Karpas-422 (cell line): ENCODE measurements at places on chromosomes 6 and 20. TPM values are rescaled to one million over a fixed set of nuclear protein-coding genes. Genes with fewer than 3 reads are reported as not detected.

GRCh38 chr6:5936140-5936539 is 70.6 kb downstream of the NRN1 start:
- no peak overlapping the region for H3K4me3 ChIP-seq
- H3K4me1 ChIP-seq: no peaks in the 10 kb centered on the region
- H3K27me3 ChIP-seq: no peaks in the 10 kb centered on the region
- no peaks in the 10 kb centered on the region for H3K36me3 ChIP-seq

- H3K27me3 ChIP-seq: no peaks in the 10 kb centered on the region
- no peaks in the 10 kb centered on the region for H3K4me1 ChIP-seq
- no peak for DNase-seq
- H3K36me3 ChIP-seq: no peaks in the 10 kb centered on the region
These were observed 973 bp downstream of the UBD start for GRCh38 chr6:29558439-29559079.

DNA sequence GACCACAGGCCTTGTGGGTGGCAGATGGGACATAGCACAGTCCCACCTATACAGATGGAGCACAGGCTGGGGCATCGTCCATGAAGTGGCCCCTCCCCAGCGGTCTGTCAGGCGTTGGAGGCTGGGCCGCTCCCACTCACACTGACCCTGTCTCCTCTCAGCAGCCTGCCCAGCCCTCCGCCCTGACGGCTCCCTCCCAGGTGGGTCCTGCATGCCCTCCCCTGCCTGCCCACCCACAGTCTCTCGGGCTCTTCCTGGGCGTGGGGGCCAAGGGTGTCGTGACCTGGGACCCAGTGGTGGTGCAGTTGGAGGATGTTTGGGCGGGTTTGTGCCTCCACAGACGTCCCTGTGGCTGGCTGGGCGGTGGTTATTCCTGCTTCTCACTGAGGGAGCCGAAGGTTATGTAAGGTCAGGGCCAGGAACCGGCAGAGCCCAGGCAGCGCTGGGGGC is 22.3 kb downstream of the COL20A1 start:
- H3K4me1 ChIP-seq: peaks cover 7% of the 10 kb centered on the region; the same call in 1 of the 2 replicates
- no peaks in the 10 kb centered on the region for H3K27me3 ChIP-seq
- H3K4me3 ChIP-seq: no peak overlapping the region
- DNase-seq: no peak
- no peaks in the 10 kb centered on the region for H3K36me3 ChIP-seq

DNA sequence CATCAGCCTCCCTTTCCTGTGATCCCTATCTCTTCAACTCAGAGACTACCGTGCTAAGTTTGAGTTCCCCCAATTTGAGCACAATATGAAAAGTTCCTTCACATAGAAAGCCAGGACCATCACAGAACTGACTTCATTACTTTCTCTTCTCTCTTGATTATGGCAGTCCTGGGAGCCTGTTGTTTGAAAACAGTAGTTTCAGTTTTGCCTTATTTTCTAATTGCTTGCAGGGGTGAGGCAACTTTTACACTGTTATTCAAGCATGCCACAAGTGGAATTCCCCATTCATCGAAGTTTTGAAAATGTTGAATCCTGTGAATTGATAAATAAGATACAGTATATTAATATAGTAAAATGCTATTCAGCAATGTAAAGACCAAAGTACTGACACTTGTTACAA is 569.7 kb upstream of the MARCKS start:
- no peaks in the 10 kb centered on the region for H3K27me3 ChIP-seq
- no peaks in the 10 kb centered on the region for H3K36me3 ChIP-seq
- no peak for DNase-seq
- H3K4me1 ChIP-seq: no peaks in the 10 kb centered on the region

- no peaks in the 10 kb centered on the region for H3K36me3 ChIP-seq
- DNase-seq: no peak
- no peaks in the 10 kb centered on the region for H3K4me1 ChIP-seq
- H3K4me3 ChIP-seq: no peak overlapping the region
- H3K27me3 ChIP-seq: no peaks in the 10 kb centered on the region
- H3K27ac ChIP-seq: no peak overlapping the region
These were observed 30.4 kb downstream of the ADGRF5 start for GRCh38 chr6:46891252-46891795.

DNA sequence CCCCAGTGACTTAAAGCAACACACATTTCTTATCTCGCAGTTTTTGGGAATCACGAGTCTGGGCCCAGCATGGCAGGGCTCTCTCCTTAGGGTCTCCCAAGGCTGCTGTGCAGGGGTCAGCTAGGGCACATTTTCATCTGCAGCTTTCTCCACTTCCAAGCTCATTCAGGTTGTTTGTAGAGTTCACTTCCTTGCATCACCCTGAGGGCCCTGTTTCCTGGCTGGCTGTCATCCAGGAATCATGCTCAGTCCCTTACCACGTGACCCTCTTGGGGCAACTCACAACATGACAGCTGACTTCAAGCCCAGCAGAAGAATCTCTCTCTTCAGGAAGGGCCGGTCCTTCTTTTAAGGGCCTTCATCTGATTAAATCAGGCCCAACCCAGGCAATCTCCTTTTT is 21.3 kb downstream of the SNAP25 start:
- no peak overlapping the region for H3K4me3 ChIP-seq
- H3K36me3 ChIP-seq: no peaks in the 10 kb centered on the region
- DNase-seq: no peak
- H3K27me3 ChIP-seq: no peaks in the 10 kb centered on the region
- H3K27ac ChIP-seq: no peak overlapping the region

DNA sequence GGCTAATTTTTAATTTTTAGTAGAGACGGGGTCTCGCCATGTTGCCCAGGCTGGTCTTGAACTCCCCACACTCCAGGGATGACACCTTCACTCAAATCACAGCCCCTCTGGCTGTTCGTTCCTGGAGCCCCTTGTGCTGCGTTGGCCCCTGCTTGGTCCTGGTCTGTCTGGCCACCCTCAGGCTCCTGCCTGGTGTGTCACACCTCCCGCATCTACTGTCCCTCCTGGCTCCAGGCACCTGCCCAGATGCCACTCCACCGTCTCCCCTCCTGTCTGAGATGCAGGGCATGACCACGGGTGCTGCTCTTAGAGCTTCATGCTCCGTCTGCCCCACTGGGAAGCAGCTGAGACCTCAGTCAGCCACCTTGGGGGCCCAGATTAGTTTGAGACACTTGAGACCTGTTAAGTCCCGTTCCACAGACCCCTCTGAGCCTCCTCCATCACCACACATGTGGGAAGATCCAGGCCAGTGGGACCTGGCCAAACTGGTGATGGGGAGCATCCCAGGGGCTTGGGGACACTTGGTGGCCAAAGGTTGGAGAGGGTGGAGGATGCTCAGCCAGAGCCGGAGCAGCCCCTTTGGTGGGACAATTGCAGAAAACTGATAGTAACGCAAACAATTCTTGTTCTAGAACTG is 21.9 kb upstream of the NPBWR2 start:
- H3K4me1 ChIP-seq: no peaks in the 10 kb centered on the region
- no peaks in the 10 kb centered on the region for H3K36me3 ChIP-seq
- H3K4me3 ChIP-seq: no peak overlapping the region
- H3K27ac ChIP-seq: no peak overlapping the region
- H3K27me3 ChIP-seq: no peaks in the 10 kb centered on the region; the same call in 1 of the 2 replicates
- no peak for DNase-seq

GRCh38 chr6:19979059-19979458 is 141.9 kb downstream of the ID4 start:
- H3K4me1 ChIP-seq: no peaks in the 10 kb centered on the region
- no peaks in the 10 kb centered on the region for H3K27me3 ChIP-seq
- DNase-seq: no peak
- no peak overlapping the region for H3K27ac ChIP-seq
- no peaks in the 10 kb centered on the region for H3K36me3 ChIP-seq

DNA sequence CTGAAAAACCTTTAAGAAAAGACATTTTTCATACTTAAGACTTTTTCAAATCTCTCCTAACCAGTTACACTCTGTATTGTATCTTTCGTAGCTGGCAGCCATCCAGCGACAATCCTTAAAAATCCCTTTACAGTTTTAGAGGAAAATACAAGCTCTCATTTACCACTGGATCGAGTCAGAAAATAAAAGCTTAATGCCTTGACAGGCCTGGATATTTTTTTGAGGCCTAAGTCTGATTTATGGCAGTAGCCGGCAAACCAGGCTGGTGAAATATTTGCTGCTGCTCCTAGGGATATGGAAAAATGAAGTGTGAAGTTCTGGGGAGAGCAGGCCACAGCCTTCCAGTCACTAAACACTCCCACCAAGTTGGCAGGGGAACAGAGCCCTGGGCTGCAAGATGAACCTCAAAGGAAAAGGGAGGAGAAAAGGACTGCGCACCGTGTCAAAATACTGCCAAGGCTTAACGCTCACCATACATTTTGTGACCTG is 213.0 kb upstream of the SUPT3H start:
- H3K27me3 ChIP-seq: no peaks in the 10 kb centered on the region
- no peaks in the 10 kb centered on the region for H3K36me3 ChIP-seq
- no peaks in the 10 kb centered on the region for H3K4me1 ChIP-seq
- H3K27ac ChIP-seq: no peak overlapping the region
- H3K4me3 ChIP-seq: no peak overlapping the region

- no peaks in the 10 kb centered on the region for H3K36me3 ChIP-seq
- no peak overlapping the region for H3K27ac ChIP-seq
- H3K4me3 ChIP-seq: no peak overlapping the region
- H3K27me3 ChIP-seq: no peaks in the 10 kb centered on the region
- DNase-seq: no peak
- H3K4me1 ChIP-seq: no peaks in the 10 kb centered on the region
These were observed 73.6 kb downstream of the ERMARD start for GRCh38 chr6:169824848-169825557.

Gene AVP
- not detected in 2 replicates for total RNA-seq

Gene TOX2
- 42.9 and 54.1 TPM in 2 replicates for total RNA-seq

Gene EYA4
- total RNA-seq: not detected in 2 replicates
